ENCODE measurements at places on chromosomes 16 and 17.
A peak's percentile ranks its signal among the peaks of the same experiment; 100 is the strongest.

DNA sequence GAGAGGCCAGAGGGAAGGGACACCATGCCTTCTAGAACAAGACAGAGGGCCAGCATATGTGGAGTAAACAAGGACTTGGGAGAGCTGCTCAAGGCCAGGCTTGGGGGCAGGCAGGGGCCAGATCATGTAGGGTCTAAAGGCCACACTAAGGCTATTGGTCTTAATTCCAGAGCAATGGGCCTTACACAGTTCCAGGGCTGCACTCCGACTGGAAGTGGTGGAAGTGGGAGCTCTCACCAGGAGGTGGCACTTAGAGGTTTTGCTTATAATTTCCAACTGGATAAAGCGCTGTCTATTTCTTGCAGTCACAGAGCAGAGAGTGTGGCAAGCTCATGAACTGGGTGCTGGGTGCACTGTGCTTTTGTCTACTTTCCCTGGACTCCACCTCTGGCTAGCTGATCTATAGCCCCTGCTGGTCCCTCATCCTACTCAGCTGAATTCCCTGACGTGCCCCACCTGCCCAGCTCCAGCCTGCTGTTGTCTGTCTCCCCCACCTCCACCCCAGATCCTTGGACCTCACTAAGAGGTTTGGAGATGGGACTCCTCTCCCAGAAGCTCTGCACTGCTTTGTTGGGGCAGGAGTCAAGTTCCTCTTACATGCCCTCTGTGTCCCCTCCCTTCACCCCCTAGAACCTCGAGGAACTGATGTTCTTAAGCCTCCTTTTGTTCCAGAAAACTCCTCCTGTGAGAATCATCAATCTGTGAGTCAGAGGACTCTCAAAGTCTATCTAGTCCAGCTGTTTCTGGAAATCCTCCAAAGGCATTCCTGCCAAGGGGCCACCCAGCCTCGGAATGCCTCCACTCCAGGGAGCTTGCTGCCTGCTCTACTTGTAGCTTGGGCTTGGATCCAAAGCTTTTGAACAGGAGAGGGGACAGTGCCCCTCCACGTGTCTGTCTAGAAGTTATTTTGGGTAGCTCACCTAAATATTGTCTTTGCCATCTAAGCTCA, 48.1 kb upstream of the KSR1 start:
- no peak for DNase-seq

DNA sequence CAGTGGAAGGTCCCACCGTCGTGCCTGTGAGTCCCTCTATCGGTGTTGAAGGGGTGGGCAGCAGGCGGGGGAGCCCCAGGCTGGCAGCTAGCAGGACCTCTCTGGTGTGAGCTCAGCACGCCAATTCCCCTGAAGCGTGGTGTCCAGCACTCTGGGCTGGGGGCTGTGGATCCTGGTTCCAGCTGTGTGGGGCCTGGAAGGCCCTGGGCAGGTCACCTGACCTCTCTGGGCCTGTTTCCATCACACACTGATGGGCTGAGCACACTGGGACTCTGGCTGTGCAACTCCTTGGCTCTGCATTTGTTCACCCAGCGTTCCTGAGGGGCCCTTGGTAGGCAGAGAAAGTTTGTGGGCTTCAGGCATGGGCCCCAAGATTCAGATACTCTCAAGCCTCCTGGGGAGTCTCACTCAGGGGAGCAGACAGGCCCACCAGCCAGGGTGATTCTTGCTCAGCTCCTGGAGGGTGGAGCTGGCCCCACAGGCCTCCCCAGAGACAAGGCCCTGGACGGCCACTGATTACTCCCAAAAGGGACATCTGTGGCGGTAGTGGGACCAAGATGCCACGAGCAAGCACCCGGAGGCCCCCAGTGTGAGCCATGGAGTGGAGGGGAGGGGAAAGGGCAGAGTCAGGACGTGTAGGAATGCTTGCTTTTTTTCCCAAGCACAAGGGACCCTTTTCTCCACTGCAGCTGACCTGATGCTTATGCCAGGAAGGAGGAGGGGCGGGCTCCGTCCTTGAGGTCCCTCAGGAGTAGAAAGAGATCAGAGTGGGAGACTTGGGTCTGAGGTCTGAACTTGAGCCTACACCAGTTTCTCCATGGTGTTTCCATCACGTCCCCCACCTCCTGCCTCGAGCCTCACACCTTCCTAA, 8.5 kb downstream of the SCGB1C2 start:
- DNase-seq: peak; percentile 19

GRCh38 chr17:39925282-39926134, 1.9 kb downstream of the ORMDL3 start:
- no peak for DNase-seq

DNA sequence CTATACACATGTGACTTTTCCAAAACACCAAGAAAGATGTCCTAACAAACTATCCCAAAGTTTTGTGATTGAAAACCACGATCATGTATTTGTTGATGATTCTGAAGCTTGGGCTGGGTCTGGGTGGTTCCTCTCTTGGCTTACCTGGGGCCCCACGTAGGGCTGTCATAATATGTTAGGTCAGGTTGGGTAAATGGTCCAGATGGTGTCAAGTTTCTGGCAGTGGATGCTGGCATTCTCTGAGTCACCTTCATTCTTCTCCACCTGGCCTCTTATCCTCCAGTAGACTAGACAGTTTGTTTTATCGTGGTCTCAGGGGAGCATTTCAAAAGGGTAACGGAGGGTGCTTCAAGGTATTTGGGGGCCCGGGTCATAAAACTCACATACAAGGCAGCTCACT, 39.4 kb downstream of the SYCE1L start:
- no peak for DNase-seq

GRCh38 chr16:27287887-27288286, 19.3 kb upstream of the NSMCE1 start:
- DNase-seq: no peak

DNA sequence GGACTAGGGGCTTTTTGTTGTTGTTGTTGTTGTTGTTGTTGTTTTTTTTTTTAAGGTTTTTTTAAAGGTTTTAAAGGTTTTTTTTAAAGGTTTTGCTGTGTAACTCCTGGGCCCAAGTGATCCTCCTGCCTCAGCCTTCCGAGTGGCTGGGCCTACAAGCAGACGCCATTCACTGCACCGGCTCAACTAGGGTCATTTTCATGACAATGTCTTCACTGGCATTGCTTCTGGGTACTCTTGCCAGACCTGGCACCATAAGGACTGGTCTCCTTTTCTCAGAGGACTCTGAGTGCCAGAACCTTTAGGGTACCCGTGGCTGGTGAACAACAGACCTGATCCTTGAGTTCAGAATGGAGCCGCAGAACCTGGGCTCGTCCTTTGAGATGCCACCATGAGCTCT, 20.4 kb downstream of the POLR3E start:
- peak; percentile 28 for DNase-seq

GRCh38 chr17:70539132-70539924, 370.0 kb downstream of the KCNJ2 start:
- DNase-seq: no peak

DNA sequence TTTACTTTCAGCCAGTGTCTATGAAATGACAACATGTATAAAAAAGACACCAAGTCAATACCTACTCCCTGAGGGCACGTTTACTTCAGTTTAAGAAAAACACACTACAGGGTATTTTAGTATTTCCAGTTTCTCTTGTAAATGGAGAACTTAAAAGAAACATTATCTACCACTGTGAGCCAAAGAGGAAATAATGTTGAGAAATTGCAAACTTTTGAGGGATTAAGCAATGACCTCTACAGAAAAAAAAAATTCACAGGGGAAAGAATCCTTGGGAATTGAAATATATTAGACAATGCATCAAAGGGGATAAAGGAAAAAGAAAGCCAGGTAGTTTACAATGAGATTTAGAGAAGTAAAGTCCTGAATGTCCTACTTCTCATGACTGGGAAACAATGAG, 126.0 kb downstream of the KCNJ2 start:
- DNase-seq: no peak

- DNase-seq: no peak
Measured at GRCh38 chr17:11331547-11332513, 90.8 kb downstream of the SHISA6 start.

GRCh38 chr17:63399856-63400255, 46.2 kb downstream of the CYB561 start:
- no peak for DNase-seq
